Esophagus squamous epithelium (tissue), 5 donors: ENCODE measurements at places on chromosomes 6 and 20. TPM values are rescaled to one million over a fixed set of nuclear protein-coding genes. Genes with fewer than 3 reads are reported as not detected.

The ADTRP gene
- total RNA-seq = 0.79 TPM

GRCh38 chr20:38238829-38239228, 21.7 kb downstream of the KIAA1755 start:
- no peak for DNase-seq

- DNase-seq = no peak
Observed at GRCh38 chr6:129489215-129489765, 220.7 kb downstream of the ARHGAP18 start.

DNA sequence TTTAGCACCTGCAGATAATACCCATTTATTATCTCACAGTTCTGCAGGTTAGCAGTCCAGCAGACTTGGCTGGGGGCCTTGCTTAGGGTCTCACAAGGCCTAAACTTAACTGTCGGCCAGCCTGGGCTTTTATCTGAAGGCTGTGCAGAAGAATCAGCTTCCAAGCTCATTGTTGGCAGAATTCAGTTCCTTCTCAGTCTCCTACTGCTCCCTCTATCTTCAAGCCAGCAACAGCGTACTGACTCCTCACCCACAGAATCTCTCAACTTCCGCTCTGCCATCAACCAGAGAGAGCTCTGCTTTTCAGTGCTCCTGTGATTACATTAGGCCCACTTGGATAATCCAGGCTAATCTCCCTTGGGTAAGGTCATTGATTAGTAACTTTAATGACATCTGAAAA, 30.2 kb upstream of the NHSL1 start:
- no peak for DNase-seq

The MICB gene
- 1.8 TPM for total RNA-seq

- no peak for DNase-seq
Observed at GRCh38 chr20:37636212-37636975, 57.4 kb upstream of the CTNNBL1 start.

- DNase-seq = no peak
Observed at GRCh38 chr20:3847429-3847940, 851 bp downstream of the MAVS start.

- no peak for DNase-seq
Observed at GRCh38 chr6:53045891-53046673, 19.1 kb upstream of the FBXO9 start.

DNA sequence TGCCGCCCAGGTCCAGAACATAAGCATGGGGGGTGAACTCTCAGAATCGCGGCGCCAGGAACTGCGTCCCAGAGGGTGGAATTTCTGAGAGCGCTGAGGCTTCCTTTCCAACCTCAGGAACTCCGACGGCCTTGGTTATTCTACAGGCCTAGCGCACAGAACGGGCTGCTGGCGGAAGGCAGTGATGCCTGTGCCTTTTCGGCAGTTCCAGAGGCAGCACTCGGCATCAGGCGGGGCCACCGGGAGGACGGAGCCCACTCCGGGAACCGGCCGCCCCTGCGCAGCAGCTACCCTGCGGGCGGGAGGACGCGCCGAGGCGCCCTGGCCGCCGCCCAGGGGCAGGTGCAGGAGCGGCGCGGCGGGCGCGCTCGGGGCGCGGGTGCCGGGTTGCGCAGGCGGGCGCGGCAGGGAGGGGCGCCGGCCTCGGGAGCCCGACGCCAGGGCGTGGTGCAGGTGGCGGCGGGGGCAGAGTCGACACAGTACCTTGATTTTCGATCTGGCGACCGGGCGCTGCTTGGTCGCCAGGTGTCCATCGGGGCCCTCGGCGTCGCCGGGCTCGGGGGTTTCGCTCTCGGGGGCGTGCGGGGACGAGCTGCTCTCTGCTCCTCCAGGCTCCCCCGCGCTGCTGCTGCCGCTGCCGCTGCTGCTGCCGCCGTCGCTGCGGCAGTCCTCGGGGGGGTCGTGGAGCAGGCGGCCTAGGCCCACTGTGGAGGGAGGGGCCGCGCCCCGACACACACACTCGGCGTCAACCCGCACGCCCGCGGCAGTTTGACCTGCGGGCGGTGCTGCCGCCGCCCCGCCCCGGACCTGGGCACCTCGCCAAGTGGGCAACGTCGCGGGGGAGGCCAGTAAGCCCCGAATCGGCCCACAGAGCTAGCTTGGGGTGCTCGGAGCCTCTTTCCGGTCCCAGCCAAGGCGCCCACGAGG, 1.3 kb downstream of the OVOL2 start:
- DNase-seq = no peak

The RBM24 gene
- 0.62 TPM for total RNA-seq

- DNase-seq = no peak
Observed at GRCh38 chr6:45003387-45003786, 324.7 kb upstream of the RUNX2 start.

- no peak for DNase-seq
Observed at GRCh38 chr20:48159145-48160008, 374.1 kb upstream of the SULF2 start.

The FAM83B gene
- total RNA-seq = 61.0 TPM

The TMEM244 gene
- not detected for total RNA-seq

DNA sequence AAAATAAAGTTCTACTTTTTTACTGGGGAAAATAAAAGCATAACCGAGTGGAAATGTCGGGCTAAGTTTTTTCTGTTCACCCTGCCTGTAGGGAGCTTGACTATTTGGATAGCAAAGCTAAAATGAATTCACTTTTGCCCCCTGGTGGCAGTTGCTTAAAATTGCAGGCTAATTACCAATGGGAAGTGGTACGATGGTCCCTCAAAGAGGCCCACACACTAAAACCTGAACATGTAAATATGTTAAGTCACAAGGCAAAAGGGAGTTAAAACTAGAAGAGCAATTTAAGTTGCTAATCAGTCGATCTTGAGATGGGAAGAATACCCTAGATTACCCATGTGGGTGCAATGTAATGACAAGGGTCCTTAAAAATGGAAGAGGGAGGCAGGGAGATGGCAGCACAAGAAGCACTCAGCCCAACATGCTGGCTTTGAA, 916 bp upstream of the SUN5 start:
- DNase-seq = no peak

GRCh38 chr20:21739682-21740081, 34.2 kb downstream of the PAX1 start:
- DNase-seq = no peak

- DNase-seq = no peak
Observed at GRCh38 chr20:4567170-4567569, 154.5 kb upstream of the PRND start.

DNA sequence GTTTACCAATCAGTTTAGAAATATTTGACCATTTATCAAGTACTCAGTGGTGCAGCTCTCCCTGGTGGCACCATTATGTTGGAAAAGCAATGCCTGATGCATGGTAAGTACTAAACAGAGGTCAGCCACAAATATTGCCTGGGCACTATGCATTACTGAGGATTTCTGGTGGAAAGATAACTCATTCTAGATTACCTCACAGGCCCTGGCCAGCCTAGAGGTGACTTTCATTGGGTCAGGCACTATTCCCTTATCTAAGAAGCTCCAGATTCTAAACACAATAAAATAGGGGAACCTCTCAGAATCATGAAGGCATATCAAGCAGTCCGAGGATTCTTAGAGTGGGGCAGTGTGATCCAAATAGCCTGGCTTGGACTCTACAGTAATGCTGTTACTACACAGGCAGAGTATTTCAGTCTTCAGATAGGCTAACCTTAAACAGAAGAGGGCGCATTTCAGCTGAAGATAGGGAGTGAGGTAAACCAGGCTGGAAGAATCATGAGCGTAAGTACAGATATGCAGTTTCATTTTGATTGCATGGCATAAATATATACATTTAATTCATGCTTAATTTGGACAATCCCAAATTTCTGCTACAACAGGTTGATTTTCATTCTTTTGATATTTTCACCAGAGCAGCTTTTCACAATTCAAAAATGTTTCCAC, 12.1 kb downstream of the LGSN start:
- DNase-seq = no peak

- no peak for DNase-seq
Observed at GRCh38 chr6:46054516-46054915, 38.9 kb upstream of the CLIC5 start.

DNA sequence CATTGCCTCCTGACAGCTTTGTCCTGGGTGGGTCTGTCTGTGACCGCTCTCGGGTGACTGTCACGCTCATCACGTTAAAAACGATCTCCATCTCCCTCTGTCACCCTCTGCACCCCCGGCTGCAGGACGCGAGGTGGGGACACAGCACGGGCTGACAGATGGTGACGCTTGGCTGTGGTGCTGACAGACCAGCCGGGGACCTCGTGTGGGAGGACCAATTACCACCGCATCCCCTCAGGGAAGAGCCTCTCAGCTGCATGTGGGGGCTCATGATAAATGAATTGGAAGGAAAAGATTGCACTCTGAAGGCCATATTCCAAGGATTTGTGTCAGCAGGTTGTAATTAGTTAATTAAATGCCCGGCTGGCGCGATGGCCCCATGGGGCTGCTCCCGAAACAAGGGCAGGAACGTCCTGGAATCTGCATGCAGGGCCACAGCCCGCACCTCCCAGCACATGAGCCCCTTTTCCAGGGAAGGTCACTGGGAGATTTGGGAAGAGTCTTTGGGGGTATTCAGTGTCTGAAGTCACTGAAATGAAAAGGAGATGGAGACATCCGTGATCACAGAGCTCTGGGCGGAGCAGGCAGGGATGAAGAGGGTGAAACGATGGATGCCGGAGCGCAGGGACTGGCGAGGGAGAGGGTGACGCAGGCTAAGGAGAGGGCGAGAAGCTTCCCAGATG, 87.1 kb downstream of the ERMARD start:
- DNase-seq = no peak

DNA sequence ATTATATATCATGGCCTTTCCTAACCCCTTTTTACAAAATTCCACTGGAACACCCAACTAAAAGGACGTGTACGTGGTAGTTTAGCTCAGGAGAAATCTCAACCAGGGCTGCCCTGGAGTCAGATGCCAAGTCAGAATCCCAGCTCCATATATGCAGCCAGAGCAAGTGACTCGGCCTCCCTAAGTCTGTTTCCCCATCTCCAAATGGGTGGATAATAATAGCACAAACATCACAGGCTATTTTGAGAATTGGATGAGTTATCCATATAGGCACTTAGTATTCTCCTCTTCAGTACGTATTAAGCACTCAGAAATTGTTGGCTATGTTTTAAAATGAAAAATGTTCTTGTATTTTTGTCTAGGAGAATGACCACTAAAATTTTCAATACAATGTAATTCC, 481.5 kb downstream of the CD109 start:
- no peak for DNase-seq

The CCN5 gene
- total RNA-seq = 83.9 TPM

The SLC35F1 gene
- total RNA-seq = 0.09 TPM

The MYLK2 gene
- total RNA-seq = not detected
